ENCODE measurements at places on chromosomes 6 and 20.

- no peak for DNase-seq
Measured at GRCh38 chr6:67877288-67877687, 757.8 kb upstream of the ADGRB3 start.

- no peak for DNase-seq
Measured at GRCh38 chr6:158402184-158402583, 89.9 kb downstream of the TULP4 start.

- DNase-seq = no peak
Measured at GRCh38 chr20:38267296-38267695, 6.8 kb upstream of the KIAA1755 start.

DNA sequence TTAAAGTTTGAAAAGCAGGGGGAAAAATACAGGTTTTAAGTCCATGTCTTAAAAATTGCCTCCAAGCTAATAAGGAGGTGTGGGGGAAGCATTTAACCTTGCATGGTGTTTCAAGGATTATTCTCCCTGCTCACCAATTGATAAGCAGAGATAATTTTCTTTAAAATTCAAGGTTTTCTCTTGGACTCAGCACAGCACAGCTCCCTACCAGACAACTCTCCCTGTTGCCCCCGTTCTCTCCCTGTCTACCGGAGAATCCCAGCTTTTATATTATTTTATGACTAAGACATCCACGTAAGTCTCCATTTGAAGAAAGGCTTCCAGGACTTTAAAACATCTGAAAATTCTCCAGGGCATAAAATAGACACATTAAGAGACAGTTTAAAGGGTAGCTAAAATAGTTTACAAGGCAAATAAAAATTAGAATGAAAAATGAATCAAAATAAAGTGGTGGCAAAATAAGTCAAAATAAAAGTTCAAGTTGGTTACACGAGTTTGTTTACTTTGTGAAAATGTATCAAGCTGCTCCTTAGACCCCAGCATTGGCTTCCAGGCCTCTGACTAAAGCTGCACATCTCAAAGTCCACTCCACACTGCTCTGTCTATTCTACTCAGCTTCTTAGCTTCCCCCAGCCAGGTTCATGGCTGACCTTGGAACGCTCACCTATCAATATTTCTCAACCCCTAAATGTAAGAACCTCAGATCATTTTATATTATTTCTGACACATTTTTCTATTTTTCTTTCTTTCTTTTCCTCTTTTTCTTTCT lies 188.6 kb upstream of the PLCB4 start:
- DNase-seq = no peak

- no peak for DNase-seq
Measured at GRCh38 chr6:39731565-39731964, 6.4 kb upstream of the KIF6 start.

- DNase-seq = peak; percentile 42
Measured at GRCh38 chr6:138953451-138953850, 34.6 kb downstream of the REPS1 start.

DNA sequence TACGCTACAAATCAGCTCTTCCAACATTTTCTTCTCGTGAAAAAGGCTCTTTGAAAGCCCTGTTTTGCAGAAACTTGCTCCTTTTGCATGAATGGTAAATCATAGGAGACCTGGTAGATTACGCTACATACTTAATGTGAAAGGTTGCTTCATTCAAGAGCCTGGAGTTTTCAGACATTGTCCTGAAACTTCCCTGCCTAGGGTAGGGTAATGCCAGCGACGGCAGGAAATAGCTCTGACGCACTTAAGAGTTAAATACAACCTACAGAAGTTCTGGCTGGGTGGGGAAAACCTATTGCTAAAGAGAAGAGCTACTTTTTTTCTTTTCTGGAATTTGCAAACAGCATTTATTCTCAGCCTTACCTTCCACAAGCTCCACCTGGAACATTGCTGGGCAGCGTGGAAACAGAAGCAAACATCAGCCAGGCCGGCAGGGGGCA lies 144.5 kb downstream of the LPA start:
- peak; percentile 83 for DNase-seq

DNA sequence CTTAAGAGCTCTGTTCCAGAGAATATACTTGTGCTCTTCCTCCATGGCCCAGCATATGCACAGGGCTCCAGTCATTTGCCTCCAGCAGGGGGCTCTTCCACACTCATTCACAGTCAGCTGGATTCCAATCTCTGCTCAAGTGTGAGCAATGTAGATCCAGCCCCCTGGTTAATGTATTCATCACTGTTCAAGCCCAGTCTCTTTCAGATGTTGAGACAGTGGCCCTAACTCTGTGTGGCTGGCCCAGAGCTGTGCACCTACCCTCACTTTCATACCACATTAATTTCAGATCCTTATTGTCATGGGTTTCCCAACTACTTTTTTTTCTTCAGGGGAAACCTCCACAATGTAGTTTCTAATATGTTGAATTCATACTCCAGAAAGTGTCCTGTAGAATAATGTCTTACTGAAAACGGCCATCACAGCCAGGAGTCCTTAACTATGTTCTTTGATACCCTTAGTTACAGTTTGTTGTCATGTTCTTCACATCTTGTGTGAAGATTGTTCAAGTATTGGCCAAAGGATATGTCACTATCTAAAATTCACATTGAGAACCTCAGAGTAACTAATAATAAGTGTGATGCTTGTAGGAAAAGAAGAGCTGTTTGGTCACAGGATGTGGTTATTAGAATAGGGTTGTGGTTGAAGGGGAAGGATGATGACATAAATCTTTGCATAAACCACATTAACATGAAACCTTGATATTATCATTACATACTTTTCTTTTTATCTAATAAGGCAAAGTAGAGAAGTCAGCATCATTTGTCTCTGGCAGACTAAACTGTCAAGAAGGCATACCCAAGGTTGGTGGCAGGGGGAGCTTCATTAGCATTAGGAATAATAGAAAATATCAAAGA lies 14.4 kb upstream of the HLA-DQA1 start:
- peak; percentile 53 for DNase-seq

DNA sequence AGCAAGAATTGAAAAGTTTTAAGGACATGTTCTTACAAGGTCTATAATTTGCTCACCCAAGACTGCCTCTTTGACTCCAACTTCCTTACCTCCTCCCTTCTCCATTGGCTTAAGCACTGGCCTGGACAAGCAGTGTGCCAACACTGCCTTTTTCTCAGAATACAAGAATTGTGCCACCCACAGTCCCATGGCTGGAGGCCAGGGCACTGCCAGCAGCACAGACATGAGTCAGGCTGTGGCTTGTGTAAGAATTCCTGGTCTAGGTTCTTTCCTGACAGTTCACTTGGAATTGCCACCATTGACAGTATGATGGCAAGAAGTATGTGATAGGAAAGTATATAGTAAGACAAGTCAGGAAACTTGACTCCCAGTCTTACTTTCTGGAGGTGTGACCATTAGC lies 202.7 kb upstream of the MARCKS start:
- DNase-seq = no peak

GRCh38 chr6:19322691-19323485 lies 514.3 kb upstream of the ID4 start:
- no peak for DNase-seq

GRCh38 chr20:24899153-24899552 lies 49.9 kb upstream of the CST7 start:
- no peak for DNase-seq

- no peak for DNase-seq
Measured at GRCh38 chr20:9903048-9903655, 64.3 kb upstream of the PAK5 start.

DNA sequence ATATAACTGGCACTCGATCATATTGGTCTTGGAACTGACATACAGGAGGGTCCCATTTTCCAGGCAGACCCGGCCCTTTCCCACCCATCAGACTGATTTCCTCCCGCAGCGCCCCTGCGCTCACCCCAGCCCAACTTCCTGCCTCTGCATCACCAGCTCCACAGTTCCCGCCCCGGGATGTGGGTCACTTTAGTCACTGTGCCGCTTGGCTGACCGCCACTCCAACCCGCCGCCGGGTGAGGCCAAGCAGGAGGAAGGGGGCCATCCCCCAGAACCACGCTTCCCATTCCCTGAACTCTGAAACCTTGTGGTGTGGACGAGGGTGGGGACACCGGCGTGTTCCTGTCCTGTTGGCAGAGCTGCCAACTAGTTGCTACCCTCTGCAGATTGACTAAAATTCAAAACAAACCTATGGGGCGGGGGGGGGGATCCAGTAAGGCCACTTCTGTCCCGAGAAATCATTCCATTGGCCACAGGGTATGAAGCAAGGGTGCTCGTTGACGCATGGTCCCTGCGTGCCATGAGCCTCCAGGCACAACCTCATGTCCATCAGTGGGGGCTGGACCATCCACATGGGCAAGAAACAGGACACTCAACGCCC lies 12.3 kb downstream of the TGM2 start:
- peak; percentile 39 for DNase-seq

DNA sequence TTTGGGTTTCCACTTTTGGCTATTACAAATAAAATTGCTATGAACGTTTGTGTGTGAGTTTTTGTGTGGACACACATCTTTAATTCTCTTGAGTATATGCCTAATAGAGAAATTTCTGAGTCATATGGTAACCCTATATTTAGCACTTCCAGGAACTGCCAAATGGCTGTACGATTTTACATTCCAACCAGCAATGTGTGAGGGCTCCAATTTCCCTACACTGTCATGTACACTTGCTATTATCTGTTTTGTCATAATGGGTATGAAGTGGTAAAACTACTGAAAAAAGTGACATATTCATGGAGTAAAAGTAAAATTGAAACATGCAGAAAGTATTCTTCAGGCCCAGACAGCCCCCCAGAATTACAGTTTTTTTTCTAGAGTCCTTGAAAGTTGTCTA lies 59.6 kb upstream of the ESR1 start:
- no peak for DNase-seq

DNA sequence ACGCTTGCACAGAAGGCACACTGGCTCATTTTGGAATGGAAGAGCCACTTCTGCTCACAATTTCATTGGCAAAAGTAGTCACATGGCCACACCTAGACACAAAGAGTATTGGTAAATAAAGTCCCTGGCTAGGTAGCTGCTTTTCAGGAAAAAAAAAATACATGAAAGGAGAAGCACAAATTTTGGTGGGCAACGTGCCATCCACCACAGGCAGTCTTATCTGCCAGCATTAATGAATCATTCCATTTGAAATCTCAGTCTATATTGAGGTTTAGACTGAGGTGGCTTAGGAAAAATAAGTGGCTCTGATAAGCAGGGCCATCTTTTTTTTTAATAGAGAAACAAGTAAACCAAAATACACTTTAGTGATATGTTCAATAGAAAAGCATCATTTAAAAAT lies 44.3 kb downstream of the ADGRB3 start:
- no peak for DNase-seq

DNA sequence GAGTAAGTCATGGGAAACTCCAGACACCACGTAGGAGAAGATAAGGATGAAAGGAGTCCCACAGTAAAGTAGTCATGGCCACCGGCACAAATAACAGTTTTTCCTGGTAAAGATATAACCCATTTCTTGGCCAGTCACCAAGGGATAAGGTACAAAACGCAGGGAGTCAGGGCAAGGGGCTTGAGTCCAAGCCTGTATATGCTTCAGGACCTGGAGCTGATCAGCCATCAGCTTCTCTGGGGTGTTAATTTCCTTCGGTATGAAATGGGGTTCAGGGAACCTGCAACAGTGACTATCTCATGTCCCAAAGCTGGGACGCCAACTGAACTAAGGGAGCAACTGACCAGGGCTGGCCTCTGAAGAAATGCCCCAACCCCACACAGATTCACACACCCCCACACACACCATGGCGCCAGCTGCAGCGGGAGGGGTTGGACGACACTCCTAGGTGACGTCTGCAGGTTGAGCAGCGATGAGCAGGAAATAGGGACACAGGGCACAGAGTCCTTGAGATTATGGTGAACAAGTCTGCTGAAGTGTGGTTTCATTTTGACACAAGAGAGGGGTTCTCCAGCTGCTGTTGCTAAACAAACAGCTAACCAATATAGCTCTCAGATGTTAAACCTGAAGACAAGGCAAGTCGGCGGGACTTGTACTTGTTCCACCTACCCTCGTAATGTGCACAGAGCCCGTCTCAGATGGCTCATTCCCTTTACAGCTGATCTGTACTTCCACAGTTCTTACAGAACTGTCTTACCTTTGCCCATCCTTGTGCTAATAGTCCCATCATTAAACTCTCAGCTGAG lies 7.4 kb upstream of the ADTRP start:
- no peak for DNase-seq

DNA sequence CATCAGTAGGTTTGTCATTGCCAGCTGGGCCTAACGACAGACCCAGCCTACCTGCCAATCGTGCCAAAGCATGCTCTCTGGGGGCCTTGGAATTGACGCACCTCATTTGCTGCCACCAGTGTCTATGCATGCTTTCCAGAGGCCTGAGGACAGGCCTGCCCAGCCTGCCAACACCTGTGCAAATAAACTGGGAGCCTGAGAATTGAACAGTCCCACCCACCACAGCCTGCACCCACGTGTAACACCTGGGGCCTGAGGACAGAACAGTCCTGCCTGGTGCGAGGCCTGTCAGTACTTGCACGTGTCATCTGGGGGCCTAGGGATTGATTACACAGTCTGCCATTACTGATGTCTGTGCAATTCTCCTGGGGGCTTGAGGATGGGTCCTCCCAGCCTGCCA lies 6.2 kb upstream of the RNF217 start:
- no peak for DNase-seq

DNA sequence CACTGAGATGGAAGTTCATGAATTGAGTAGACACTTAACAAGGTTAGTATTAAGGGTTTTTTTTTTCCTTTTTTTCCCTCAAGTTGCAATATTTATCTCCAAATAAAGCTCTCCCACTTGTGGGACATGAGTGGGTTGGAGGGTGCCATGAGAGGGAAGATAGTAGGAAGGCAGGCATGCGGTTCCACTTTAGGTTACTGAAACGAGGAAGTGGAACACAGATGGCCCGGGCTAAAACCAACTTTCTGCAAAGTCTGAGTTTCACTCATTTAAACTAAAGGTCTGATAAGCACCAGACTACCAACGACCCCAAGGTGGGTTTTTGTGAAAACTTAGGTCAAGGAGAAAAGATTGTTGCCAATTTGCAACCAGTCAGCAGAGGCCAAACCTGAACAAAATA lies 42.2 kb downstream of the TBC1D7 start:
- peak; percentile 43 for DNase-seq

GRCh38 chr6:132410830-132411229 lies 9.6 kb upstream of the MOXD1 start:
- peak; percentile 28 for DNase-seq

DNA sequence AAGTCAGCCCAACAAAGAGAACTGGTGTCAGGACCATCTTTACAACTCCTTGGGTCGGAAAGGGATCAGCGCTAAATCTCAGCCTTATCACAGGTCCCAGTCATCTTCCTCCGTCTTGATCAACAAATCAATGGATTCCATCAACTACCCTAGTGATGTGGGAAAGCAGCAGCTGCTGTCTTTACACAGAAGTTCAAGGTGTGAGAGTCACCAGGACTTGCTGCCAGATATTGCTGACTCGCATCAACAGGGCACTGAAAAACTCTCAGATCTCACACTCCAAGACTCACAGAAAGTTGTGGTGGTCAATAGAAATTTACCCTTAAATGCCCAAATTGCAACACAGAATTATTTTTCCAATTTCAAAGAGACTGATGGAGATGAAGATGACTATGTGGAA lies 25.3 kb upstream of the MTHFD1L start:
- DNase-seq = no peak

DNA sequence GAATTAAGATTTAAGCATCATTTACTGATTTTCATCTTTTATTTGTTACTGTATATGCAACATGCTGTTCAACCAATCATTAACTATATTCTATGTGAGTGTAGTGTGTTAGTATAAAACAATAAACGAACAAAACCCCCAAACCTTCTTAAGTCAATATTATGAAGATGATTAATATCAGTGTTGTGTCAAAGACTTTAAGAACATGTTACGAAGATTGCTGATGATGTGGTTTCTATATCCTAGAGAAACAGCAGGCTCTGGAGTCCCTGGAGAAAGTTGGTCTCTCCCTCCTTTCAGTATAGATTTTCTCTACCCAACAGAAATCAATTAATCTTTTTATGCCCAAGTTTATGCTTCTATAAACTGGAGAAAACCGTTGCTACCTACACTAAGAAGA lies 393.8 kb upstream of the HSF2 start:
- DNase-seq = no peak
